ENCODE measurements at places on chromosomes 7 and 10.

GRCh38 chr10:117788911-117789310 is 246.4 kb downstream of the EMX2 start:
- DNase-seq = no peak

- DNase-seq = no peak
Measured at GRCh38 chr10:92146107-92146506, 144.8 kb downstream of the CPEB3 start.

DNA sequence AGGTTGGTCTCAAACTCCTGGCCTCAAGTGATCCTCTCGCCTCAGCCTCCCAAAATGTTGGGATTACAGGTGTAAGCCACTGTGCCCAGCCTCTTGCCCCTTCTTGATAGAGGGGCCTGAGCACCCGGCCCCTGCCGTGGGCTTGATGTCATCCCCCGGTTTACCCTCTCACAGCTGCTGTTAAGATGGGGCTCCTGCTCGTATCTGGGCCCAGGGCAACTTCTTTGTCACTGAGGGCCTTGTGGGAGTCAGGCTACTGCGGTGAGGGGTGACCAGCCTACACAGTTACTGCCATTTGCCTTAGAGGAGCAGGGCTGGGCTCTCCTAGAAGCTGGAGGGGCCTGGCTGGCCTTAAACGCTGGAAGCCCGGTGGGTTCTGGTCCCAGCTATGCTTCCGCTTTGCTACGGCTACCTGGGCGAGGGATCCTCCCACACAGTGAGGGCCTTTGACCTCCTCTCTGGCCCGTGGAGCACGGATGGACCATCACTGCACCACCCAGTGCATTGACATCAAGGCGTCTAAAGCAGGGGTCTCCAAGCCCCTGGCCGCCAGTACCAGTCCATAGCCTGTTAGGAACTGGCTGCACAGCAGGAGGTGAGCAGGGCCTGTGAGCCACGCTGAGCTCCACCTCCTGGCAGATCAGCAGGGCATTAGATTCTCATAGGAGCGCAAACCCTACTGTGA is 1.1 kb upstream of the TMEM130 start:
- no peak for DNase-seq

DNA sequence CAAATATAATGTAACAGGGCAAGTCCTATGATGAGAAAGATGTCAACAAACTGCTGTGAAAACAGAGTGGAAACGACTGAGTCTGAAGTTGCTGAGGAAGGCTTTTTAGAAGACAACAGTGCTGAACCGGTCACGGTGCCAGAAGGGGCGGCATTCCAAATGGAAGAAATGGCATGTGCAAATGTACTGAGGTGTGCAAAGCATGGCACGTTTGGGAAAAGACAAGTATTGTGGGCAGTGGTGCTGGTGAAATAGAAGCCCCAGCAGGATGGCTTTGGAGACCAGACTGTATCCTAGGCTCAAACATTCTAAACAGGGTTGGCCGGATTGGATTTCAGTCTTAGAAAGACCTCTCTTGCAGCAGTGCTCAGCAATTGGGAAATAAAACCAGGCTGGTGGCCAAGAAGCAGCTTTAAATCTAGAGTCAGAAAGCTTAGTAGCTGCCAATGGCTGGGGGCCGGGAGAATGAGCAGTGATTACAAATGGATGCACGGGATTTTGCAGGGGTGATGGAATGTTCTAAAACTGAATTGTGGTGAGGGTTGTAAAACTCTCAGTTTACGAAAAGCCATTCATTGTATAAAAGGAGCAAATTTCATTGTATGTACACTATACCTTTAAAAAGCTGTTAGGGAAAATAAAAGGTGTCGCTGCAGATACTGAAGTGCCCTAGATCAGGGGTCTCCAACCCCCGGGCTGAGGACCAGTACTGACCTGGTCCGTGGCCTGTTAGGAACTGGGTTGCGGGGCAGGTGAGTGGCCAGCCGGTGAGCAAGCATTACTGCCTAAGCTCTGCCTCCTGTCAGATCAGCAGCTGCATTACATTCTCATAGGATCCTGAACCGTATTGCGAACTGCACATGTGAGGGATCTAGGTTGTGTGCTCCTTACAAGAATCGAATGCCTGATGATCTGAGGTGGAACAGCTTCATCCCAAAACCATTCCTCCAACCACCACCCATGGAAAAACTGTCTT is 141.6 kb downstream of the HIBADH start:
- DNase-seq = no peak

DNA sequence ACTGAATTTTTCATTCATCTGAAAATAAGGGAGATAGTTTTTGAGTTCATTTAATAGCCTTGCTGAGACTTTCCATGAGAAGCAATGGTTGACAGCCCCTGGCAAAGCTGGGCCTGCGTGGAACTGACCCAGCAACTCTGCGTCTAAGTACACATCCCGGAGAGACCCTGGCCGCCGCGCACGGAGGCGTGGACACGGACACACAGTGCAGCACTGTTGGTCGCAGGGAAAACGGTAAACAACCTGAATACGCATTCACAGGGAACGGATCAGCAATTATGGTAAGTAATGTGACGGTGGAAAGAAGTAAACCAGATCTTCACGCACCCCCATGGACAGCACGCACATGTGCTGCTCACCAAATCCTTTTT is 28.2 kb downstream of the GNA12 start:
- no peak for DNase-seq

DNA sequence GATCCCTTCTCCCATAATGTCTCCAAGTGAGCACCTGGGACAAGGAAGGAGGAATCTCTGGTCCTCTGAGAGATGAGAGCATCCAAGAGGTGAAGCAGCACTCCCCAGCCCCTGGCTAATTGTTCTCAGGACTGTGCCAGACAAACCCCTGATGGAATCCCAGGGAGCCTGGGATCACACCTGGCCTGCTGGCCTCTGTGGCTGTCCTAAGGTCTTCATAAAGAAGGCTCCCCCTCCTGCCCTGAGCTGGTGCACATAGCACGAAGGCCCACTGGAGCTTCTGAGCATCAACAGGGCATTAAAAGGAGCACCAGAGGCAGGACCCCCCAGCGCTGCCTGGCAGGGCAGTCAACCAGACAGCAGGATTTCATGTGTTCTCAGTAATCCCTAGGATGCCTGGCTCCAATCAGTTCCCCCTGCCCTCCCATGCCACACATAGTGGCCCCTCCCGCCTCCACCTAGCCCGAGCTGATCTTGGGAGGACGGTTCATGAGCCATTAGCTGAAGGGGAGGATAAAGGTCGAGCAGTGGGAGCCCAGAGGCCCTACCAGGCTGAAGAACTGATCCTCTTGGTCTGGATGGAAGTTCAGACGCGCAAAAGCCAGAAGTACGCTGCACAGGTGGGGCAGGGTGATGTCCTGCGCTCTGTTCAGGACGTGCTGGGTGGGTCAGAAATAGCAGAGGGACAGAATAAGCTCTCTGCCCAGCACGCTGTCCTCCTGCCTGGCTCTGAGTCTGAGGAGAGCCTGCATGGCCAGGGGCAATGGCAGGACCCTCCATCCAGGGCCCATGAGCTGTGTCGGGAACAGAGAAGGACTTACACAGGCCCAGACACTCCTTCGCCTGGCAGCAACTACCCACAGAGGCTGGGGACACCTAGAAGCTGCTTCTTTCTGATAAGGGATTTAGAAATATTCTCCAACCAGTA is 8.4 kb downstream of the TBRG4 start:
- DNase-seq = no peak

GRCh38 chr7:149060156-149060555 is 30.4 kb downstream of the ZNF786 start:
- DNase-seq = no peak

DNA sequence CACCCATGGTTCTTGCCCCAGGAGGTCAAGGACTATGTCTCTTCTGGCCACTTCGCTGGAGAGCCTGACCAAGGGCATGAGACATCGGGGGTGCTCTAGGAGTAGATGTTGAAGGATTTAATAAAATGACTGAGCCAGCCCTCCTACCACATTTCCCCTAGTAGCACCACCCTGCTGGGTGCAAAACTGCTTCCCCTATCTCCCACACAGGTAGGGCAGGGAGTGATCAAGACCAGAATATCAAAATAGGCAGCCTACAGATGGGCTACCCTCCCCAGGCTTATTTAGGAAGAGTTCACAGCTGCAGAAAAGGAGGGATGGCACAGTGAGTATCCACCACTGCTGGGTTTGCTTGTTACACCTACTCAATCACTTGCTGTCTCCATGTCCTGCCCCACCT is 103.9 kb downstream of the FGFR2 start:
- DNase-seq = no peak

DNA sequence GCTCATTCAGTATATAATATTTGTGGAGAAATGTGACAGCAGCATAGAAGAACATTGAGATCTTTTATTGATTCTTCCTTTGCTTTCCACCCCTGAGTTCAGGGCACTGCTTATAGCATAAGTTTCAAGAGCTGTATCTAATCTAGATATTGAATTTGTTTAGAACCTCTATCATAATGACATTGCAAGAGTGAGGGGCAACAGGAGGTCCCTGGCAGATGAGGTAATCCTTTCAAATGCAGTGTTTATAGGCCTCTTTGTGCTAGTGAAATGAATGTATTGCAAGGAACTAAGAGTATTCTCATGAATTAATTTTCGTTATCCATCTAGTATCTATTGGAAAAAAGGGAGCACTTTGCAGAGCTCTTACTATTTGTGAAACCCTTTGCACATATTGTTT is 167.2 kb upstream of the FERD3L start:
- DNase-seq = no peak

GRCh38 chr10:112481602-112482001 is 34.6 kb downstream of the VTI1A start:
- no peak for DNase-seq

DNA sequence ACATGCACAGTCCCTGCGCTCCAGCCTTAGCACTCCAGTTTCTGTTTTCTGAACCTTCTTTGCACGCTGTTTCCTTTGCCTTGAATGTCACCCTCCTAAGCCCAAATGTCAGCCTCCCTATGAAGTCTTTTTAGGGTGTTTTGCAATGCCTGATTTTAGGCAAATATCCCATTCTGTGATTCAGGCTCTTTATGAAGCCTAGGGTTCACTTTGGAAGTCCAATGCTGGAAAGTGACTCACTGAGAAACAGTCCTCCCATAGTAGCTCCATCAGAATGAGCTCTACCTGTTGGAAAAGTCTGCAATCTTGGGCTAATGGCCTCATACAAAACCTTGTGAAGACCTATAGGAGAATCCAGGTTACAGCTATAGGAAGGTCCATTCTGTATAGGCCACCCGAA is 5.3 kb downstream of the LAMB4 start:
- DNase-seq = no peak

DNA sequence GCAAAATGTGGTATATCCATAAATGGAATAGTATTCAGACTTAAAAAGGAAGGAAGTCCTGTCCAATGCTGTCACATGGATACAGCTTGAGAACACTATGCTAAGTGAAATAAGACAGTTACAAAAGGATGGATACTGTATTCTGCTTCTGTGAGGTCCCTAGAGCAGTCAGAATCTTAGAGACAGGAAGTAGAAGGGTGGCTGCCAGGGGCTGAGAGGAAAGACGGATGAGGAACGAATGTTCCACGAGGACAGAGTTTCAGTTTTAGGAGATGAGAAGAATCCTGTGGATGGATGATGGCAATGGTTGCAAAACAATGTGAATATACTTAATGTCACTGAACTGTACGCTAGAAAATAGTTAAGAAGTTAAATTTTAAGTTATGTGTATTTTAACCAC is 3.8 kb downstream of the PRKCQ start:
- DNase-seq = no peak

- DNase-seq = no peak
Measured at GRCh38 chr10:63364918-63365317, 100.9 kb downstream of the JMJD1C start.

DNA sequence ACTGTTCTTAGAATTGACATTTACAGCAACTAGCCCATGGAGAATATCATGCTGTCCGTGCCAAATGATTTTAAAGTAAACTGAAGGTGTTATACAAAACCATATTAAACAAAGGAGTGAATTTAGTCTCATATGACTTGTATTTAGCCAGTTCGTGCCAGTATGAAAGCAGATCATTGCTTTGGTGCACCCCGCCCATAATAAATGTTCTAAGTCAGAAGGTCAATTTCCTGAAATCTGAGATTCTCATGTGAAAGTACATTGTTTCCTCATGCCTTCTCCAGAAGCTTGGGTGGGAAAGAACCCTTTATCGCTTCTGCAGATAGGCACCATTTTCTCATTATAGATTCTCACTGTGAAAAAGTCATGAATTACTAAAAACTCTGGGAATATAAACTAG is 106.4 kb downstream of the CAMK1D start:
- DNase-seq = no peak

GRCh38 chr10:102131286-102132170 is 1.3 kb upstream of the PPRC1 start:
- DNase-seq = no peak

GRCh38 chr7:105743351-105744090 is 132.9 kb downstream of the ATXN7L1 start:
- peak; percentile 8 for DNase-seq

- peak; percentile 21 for DNase-seq
Measured at GRCh38 chr7:135441791-135442190, 68.1 kb downstream of the CNOT4 start.

- DNase-seq = peak; percentile 20
Measured at GRCh38 chr7:150788474-150789269, 11.5 kb downstream of the TMEM176B start.

DNA sequence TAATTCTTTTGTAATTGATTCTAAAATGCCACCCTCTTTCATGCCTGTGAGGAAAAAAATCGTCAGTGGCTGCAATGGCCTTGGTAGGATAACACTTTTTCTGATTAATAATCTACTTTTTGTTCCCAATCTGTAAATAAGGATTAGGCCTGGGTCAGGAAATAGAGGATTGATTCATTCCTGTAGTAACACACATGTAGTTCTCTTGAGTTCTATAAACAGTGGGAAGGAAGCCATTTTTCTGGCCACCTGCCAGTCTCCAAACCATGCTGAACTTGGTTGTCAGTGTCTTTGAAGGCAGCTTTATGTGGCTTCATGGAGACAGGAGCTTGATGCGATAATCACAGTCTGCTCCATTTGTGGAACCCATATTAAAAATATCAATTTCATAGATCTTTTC is 169.3 kb upstream of the NFE2L3 start:
- no peak for DNase-seq

DNA sequence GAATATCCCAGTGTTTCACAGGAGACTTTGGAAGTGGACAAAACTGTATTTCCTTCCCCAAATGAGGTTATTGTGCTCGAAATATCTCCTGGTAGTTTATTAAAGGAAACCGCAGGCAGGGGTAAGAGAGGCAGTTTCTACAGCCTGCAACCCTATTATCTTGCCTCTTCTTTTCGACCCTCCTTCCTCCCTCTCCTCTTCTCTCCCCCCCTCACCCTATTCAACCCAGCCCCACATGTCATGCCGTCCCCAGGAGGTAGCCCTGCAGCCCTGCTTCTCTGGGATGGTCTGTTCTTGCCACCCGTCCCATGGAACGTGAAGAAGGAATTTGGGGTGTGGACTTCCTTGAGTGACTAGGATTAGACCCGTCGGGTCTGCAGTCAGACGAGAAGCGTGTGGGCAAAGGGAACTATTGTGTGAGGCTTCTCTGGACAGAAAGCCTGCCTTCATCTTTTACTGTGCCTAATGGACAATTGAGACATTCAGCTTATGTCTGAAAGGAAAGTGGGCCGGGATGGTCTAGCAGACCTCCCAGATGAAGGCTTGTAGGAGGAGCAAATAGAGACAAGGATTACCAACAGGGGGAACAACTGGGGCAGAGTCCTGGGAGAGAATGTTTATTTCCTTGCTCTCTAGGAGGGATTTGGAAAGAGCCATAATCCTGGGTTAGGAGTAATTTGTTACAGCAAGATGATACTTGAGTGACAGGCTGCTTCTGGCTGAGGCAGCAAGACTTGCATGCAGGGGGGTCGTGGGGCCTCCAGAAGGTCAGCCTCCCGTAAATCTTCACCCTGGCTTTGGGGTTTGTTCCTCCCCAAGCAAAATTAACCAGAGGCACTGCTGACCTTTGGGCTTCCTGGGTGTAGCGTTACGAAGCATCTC is 77.8 kb downstream of the TCF7L2 start:
- no peak for DNase-seq

All from hematopoietic multipotent progenitor cell treated with erythropoietin and hydrocortisone succinate and interleukin-3 and kit ligand, for 6 days (in vitro differentiated cells).